Dermis microvascular lymphatic vessel endothelial cell (primary cell): ENCODE measurements at places on chromosomes 1 and 21. TPM values are rescaled to one million over a fixed set of nuclear protein-coding genes. Genes with fewer than 3 reads are reported as not detected.
A peak's percentile ranks its signal among the peaks of the same experiment; 100 is the strongest.

- DNase-seq, result peak; percentile 34
Observed at GRCh38 chr1:186757851-186758250, 70.9 kb upstream of the PLA2G4A start.

- no peak for DNase-seq
Observed at GRCh38 chr1:224267925-224268324, 62.0 kb downstream of the NVL start.

- DNase-seq, result no peak
Observed at GRCh38 chr1:150843474-150843873, 32.9 kb downstream of the ARNT start.

- no peak for DNase-seq
Observed at GRCh38 chr21:40730426-40730800, 116.5 kb downstream of the DSCAM start.

DNA sequence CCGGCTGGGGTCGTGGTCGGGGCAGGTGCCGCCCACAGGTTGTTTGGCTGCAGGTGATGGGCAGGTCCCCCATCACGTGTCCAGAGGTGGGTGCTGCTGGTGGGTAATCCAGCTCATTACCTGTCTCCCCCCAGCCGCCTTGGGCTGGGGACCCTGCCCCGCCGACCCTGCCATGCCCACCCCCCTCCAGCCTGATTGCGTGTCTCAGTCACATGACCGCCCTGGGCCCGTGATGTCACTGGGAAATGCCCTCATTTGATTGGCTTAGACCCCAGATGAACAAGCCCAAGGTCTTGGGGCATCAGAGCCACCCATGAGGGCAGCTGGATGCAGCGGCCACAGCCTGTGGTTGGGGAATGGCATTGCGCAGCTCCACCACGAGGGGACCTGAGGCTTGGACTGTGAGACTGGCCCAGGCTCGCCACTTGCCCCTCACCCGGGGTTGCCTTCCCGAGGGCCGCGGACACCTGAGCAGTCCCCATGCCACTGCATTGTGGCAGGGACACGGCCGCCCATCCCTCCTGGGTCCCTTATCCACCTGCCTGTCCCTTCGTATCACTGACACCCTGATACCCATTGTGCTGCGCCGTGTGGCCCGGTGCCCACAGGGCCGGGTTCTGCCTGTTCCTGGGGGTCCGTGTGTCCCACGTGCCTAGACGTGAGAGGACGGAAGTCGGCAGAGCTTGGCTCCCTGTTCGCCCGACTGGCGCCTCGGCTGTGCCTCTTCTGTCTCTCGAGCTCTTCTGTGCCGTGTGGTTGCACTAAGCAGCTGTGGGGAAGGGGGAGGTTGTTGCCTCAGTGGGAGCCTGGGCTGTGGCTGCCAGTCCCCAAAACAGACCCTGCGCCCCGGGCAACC, 68.0 kb downstream of the FAAP20 start:
- DNase-seq, result no peak

- no peak for DNase-seq
Observed at GRCh38 chr1:150065184-150065871, 2.2 kb upstream of the VPS45 start.

DNA sequence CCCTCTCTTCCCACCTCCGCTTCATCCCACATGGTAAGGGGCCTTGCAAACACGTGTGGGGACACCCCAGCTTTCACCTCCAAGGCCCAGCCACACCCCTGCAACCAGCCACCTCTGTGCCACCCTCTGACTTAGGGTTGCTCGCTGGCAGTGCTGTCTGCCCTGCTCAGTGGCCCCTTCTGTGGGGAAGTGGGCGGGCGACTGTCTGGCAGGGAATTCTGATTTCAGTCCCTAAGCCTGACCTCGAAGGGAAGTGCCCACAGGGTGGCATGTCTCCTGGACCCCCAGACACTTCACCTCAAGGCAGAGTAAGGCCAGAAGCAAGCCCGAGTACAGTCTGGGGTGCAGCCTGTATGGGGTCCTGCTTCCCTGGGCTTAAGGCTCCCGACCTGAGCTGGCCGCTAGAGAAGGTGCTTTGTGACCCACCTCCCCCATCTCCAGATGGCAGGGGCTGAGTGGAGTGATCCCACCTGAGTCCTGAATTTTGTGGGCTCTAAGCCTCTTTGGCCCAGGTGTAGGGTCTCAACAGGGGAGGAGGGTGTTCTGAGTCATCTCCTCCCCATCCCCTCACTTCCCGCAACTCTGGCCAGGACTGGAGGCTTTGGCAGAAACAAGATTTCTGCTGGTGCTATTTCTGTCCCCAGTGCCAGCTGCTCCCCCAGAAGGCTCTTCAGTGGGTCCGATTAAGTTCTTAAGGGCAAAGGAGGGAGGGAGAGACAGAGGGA, 7.0 kb downstream of the RD3 start:
- DNase-seq, result no peak

DNA sequence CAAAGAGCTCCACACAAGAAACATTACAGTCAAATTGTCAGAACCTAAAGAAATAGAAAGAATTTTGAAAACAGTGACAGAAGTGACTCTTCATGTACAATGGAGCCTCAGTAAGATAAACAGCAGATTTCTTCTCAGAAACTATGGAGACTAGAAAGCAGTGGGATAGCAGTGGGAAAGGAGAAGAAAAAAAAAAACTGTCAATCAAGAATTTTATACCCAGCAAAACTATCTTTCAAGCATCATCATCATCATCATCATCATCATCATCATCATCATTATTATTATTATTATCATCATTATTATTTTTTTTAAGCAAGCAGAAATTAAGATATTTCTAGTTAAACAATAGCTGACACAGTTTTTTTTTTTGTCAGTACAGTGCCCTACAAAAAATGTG, 24.2 kb downstream of the CEP170 start:
- DNase-seq, result peak; percentile 36

- no peak for DNase-seq
Observed at GRCh38 chr1:39620659-39621165, 18.7 kb downstream of the HEYL start.

DNA sequence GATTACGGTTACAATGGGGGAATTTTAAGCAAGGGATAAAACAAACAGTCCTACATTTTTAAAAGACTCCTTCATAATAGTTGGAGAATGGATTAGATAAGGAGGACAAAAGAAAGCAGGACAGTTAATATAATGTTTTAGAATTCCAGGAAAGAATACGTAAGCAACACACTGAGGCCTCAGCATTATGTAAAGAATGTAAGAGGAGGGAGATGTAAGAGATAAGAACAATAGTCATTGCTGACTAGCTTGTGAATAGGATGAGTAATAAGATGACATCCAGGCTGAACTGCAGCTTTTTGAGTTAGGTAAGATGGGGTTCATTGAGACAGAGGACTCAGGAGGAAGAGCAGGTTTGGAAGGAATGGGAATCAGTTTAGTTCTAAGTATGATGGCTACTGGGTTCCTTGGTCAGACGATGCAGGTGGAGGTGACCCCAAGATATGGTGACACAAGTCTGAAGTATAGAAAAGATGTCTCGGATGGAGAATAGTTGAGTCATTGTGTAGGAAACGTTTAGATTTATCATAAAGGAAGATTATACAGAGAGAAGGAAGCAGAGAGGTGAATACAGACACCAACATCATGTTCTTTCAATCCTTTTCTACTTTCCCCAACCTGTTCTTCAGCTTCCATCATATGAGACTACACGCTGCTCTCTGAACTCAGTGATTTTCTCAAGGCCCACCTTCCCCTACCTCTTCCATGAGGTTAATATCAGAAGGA, 372.8 kb downstream of the PTBP2 start:
- no peak for DNase-seq

DNA sequence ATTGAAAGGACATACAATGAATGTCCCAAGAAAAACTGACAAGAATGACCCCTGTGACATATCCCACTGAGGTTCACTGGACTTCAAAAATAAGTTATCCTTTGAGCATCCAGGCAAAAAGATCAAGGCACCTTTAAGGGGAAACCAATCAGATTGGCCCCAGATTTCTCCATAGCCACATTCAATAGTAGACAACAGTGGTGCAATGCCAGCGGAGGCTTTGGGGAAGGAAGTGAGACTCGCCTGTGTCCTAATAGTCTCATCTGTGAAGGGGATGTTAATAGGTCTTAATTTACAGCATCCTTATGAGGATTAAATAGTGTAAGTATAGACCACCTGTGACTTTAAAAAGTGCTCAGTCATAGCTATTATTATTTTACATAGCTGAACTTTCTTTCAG, 21.5 kb downstream of the RPL5 start:
- DNase-seq, result no peak

GRCh38 chr1:157189986-157190982, 52.1 kb upstream of the ETV3 start:
- no peak for DNase-seq

DNA sequence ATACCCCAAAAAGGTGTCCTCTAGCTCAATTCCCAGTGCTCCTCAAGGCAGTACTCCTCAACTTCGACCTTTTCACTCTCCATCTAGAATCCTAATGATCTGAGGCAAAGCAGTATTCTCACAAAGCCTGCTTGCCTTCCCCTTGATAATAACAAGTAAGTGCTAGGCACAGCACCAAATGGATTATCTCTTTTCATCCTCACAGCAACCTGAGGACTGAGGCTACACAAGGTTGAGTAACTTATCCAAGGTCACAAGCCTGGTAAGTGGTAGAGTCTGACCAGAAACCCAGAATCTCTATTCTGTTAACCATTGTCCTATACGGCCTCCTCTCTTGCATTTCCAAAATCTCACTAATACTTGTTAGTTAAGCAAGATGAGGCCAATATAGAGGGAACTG, 5.1 kb downstream of the SYDE2 start:
- no peak for DNase-seq

DNA sequence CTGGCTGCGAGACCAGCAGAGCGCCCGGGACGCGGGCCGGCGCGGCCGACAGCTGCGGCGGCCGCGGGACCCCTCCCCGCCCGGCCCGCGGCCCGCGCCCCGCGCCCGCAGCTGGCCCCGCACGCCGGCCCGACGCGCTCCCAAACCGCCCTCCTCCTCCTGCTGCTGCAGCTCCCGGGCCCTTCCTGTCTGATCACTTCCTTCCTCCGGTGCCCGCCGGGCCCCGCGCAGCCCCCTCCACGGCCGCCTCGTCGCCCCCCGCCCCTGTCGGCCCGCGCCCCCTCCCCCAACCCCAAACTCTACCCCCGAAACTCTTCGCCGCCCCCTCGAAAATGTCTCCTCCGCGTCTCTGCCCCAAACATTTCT, 594 bp downstream of the LUZP1 start:
- no peak for DNase-seq

- no peak for DNase-seq
Observed at GRCh38 chr1:24580756-24581155, 24.9 kb downstream of the NCMAP start.

DNA sequence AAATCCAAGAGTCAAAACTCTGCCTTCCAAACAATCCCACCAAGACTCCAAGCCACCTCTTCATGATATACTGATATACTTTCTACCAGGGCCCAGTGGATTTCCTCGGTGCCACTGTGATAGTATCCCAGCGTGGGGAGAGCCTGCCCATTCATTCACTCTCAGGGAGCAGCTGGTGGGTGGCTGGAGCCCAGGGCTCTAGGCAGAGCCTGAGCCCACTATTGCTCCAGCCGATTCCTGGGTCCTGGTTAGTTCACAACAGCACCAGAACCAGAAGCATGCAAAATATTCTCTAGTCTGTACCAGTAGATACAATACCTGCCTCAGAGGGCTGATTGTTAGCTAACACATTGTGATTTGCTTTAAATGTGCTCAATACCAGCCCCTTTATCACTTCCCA, 831 bp downstream of the CSRP1 start:
- DNase-seq, result no peak

GRCh38 chr1:101732261-101732660, 264.5 kb downstream of the OLFM3 start:
- no peak for DNase-seq

- no peak for DNase-seq
Observed at GRCh38 chr21:46550116-46550941, 54.6 kb downstream of the S100B start.

DNA sequence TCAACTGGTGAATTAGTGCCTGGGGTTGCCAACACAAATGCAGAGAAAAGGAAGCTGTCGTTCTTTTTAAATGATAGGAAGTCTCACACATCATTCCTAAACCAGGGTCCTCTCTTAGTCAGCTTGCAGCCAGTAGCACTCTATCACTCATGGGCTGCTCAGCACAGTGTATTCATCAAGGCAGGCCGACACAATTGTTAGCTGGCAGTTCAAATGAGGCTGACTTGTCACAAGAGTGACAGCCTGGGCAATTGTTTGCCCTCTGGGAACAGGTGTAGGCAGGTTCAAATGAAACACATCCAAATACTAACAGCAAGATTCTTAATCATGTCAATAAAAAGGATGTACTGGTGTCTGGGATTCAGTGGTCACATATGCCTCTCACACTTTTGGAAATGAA, 76.9 kb downstream of the ERICH3 start:
- DNase-seq, result no peak

GRCh38 chr21:35416866-35417489, 367.9 kb upstream of the RUNX1 start:
- DNase-seq, result no peak

GRCh38 chr1:243827206-243827605, 22.8 kb downstream of the AKT3 start:
- DNase-seq, result no peak

DNA sequence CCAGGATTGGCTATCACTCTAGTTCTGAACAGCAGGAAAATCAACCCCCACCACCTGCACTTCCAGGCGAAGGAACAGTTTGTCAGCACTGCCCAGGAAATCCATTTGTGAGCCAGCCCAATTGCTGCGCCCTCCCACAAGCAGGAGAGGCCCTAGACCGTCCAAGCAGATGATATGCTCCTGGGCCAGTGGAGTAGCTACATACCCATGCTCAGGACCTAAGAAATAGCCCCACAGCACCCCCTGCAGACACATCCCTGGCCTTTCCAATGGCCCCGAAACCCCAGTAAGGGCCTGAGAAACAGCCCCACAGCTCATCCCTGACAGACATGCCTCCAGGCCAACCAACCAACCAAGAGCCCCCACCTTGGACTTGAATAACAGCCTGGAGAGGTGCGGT, 111.5 kb upstream of the ZC3H11B start:
- DNase-seq, result no peak

The AKR7A3 gene
- 0.13 and 0.25 TPM in 2 replicates for total RNA-seq

The SLC44A5 gene
- total RNA-seq, result 1.0 and 4.6 TPM in 2 replicates

The F13B gene
- total RNA-seq, result not detected in 2 replicates

The HUNK gene
- under 0.01 TPM in 2 replicates for total RNA-seq

The TM2D1 gene
- 35.8 and 64.2 TPM in 2 replicates for total RNA-seq

The TCHHL1 gene
- not detected in 2 replicates for total RNA-seq

The TRIM17 gene
- not detected in 2 replicates for total RNA-seq

The C1orf74 gene
- total RNA-seq, result 1.9 and 2.1 TPM in 2 replicates

The RSPO1 gene
- not detected in 2 replicates for total RNA-seq

The ETV3L gene
- total RNA-seq, result under 0.01 TPM in 1 of 2 replicates, not detected in the other

The CRYBG2 gene
- total RNA-seq, result 0.25 and 0.51 TPM in 2 replicates

The ZNF692 gene
- total RNA-seq, result 5.0 and 6.6 TPM in 2 replicates
